Left lobe of liver (tissue), 2 donors: ENCODE measurements at places on chromosomes 3 and 15. TPM values are rescaled to one million over a fixed set of nuclear protein-coding genes. Genes with fewer than 3 reads are reported as not detected.

- no peak for DNase-seq
These were observed 754.4 kb upstream of the GOLIM4 start for GRCh38 chr3:168850109-168850508.

GRCh38 chr3:181726351-181727330, 14.9 kb downstream of the SOX2 start:
- no peak for DNase-seq

DNA sequence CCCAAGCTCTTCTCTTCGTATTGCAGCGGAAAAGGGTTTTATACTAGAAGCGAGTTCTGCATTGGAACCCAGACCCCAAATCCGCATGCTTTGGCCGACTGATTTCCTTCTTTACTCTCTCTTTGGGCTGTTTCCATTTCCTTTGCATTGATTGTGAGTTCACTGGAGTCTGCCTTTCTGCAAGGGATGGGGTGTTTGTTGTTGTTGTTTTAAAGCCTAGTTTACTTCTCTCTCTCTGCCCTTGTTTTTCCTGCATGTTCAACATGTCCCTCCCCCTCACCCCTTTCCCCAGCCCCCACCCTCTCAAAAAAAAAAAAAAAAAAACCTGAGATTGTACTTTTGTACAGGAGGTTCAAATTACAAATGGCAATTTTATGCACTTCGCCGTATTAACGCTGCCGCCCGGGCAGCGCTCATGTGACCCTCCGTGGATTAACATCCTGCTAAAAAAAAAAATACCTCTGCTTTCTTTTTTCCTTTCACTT, 2.2 kb downstream of the NR2F2 start:
- no peak for DNase-seq

GRCh38 chr15:88803241-88803919, at the start of gene ACAN:
TSS of gene ACAN (plus strand) at chr15:88803436. CDS start at chr15:88836207, 32,771 bp downstream.
- DNase-seq: no peak

DNA sequence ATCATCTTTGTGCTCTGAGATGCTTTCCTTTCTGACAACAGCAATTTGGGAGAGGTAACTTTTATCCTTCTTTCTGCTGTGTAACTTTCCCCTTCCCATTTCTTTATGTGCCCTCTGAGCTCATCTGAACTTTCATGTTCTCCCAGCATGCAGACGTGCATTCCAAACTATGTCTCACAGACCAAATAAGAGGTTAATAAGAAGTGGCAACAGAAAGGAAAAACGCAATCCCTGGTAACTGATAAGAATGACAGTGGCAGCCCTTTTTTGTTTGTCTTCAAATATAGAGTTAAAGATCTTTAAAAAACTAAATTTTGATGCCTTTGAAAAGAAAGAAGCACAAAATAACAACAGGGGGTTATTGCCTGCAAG, 533.4 kb downstream of the FOXP1 start:
- DNase-seq: no peak

GRCh38 chr15:29711531-29711930, 110.7 kb downstream of the TJP1 start:
- DNase-seq: no peak

DNA sequence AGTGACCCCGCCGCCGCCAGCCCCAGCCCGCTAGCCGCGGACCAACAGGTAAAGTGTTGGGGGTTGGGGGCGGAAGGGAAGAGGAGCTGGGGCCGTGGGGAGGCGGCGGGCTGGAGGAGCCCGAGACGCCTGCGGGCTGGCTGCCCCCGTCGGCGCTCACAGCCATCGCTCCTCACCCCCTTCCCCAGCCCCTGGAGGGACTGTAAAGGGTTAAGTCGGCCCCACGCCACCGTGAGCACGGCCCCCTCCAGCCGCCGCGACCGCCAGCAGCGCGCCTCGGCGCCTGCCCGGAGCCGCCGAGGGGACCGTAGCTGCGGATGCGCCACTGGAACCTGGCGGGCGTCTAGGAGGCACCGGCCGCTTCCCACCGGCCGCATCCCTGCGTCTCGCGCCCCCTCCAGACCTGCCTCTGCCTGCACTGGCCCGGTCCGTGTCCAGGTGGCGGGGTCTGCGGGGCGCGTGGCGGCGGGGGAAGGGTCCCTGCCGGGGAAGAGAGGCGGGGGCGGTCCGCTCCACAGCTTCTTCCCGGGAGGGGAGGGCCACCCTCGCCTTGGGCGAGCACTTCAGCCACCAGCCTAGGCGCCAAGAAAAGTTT, 522 bp downstream of the MED12L start:
- DNase-seq: no peak

- DNase-seq: no peak
These were observed 14.5 kb downstream of the APBA2 start for GRCh38 chr15:28900041-28900891.

DNA sequence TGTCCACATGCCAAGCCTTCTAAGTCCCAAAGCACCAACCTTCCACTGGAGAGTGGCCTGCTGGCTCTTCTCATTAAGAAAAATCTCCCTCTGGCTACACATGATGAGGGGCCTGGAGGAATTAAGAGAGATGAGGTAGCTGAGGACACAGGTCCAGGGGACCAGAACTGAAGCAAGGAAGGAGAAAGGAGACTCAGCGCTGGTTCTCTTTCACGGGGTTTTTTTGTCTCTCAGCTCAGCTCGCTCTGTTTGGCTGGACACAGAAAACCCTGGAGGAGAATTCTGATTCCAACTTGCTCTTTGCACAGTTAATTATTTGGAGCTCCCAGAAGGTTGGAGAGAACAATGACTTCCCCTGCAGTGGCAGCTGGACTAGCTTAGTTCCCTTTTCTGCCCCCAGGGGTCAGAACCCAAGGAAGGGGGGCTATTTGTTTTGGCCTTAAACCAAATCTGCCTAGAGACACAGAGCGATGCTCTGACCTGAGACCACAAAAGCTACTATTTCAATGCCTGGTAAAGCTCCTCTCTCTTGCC, 507.6 kb downstream of the FHIT start:
- DNase-seq: no peak

DNA sequence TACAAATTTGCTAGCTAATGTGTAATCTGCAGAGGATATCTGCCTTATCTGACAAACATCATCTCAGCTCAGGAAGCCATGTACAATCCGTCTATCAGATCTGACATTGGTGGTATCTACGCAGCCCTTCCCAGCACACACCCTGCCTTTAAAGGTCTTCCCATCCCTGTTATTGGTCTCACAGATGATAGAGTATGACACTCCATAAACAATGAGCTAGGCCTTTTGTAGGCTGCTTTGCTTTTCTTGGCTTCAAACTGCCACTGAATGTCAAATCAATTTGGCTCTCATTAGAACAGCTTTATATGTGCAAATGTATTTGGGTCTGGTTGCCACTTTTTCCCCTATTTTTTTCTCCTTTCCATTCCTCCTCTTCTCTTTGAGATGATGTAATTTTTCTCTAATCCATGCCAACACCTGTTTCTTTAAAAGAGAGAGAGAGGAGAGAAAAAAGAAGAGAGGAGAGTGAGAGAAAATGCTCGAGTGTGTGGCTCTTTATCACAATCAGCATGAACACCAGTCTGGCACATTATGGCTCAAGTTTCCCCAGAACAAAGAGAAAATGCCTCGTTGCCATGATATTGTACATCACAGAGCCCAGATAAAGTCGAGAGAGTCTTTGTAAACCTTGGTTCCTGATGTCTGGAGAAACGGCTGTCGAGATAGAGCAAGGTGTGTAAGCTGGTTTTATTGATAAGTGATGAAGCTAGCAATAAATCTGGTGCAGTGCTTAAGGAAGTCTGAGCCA, 80.8 kb upstream of the DPH6 start:
- no peak for DNase-seq

GRCh38 chr3:159855599-159856346, 132.9 kb upstream of the IL12A start:
- DNase-seq: no peak

DNA sequence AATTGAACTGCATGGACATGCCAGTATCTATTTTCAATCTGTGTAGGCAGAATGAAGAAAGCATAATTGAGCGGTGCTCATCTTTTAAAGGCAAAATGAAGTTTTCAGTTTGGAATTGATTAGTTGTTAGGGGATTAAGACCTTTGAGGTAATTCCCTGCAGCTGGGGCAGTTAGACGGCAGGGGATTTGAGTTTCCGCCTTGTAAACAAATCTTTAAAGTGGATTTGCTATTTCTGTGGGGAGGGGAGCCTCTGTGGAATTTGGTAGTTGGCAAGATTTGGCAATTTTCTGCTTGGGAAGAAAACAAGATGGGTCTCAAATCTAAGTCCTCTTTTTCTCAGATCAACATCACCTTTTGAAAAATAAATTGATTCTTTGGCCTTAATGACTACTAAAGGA, 212.5 kb upstream of the CNTN6 start:
- DNase-seq: no peak

DNA sequence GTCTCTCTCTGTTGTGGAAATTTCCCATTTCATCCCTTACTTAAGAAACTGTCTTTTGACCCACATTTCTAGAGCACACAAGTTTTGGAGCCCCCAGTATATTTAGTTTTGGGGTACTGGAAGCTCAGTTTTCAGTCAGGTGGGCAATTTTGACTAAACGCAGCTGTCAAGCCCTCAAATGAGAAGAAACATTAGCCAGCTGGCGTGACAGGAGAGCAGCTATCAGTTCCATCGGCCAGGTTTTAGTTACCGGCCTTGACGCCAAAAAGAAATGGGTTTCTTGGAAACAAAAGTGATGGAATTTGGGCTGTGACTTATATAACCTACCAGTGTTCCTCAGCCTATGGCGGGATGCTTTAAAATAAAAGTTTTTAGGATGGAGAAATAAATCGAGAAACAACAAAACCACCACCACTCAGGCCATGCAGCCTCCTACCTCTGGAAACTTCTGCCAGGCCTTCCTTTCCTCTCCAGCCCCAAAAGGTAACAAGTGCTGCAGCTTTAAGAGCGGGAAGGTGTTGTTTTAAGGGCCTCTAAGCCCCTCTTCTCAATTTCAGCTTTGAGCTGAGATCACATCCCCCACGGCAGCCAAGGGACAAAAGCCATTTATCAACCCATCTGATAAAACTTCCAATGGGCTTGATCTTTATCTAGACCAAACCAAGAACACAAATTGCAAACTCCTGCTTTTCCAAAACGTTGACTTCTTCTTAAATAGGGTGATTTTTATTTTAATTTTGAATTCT, 18.3 kb downstream of the RGMA start:
- DNase-seq: no peak

- DNase-seq: no peak
These were observed 256.2 kb downstream of the NLGN1 start for GRCh38 chr3:173653781-173654180.

- no peak for DNase-seq
These were observed 19.2 kb upstream of the SMAD6 start for GRCh38 chr15:66682865-66683264.

GRCh38 chr3:39362812-39363211, 20.4 kb upstream of the SLC25A38 start:
- DNase-seq: no peak

MYO5A gene
- total RNA-seq: 4.0 TPM

VGLL3 gene
- total RNA-seq: 0.33 TPM

GFM1 gene
- 42.9 TPM for total RNA-seq

IL20RB gene
- 6.9 TPM for total RNA-seq

SERINC4 gene
- 0.18 TPM for total RNA-seq

EXD1 gene
- total RNA-seq: not detected

UACA gene
- total RNA-seq: 13.7 TPM
